ENCODE measurements at places on chromosomes 13 and 19. TPM values are rescaled to one million over a fixed set of nuclear protein-coding genes. Genes with fewer than 3 reads are reported as not detected.

The RXFP2 gene
- not detected for total RNA-seq

The CFD gene
- total RNA-seq = 7.1 TPM

The TIMM13 gene
- 36.2 TPM for total RNA-seq

The POU2F2 gene
- total RNA-seq = 1.00 TPM

The IRGC gene
- not detected for total RNA-seq

The TMEM38A gene
- 1.4 TPM for total RNA-seq

The HCN2 gene
- 0.25 TPM for total RNA-seq

The ZNF808 gene
- total RNA-seq = 17.9 TPM

The LYL1 gene
- 0.77 TPM for total RNA-seq

The MED29 gene
- total RNA-seq = 15.2 TPM

The ZNF99 gene
- not detected for total RNA-seq

The STOML3 gene
- not detected for total RNA-seq

The PCDH9 gene
- total RNA-seq = 3.6 TPM

The MIA gene
- 0.62 TPM for total RNA-seq

The IL17D gene
- 1.4 TPM for total RNA-seq

The FLT3 gene
- not detected for total RNA-seq

The DAND5 gene
- not detected for total RNA-seq

The SYT3 gene
- total RNA-seq = 0.11 TPM

The MBD3L3 gene
- not detected for total RNA-seq

The TEX101 gene
- total RNA-seq = not detected

The WDR88 gene
- total RNA-seq = not detected

The ERICH4 gene
- not detected for total RNA-seq

The FARSA gene
- total RNA-seq = 58.9 TPM

The POSTN gene
- 13.1 TPM for total RNA-seq

The GNG7 gene
- under 0.01 TPM for total RNA-seq

The TEKTIP1 gene
- not detected for total RNA-seq

The CCL25 gene
- not detected for total RNA-seq

The KIR3DL2 gene
- total RNA-seq = not detected

The LILRA1 gene
- not detected for total RNA-seq

The FCAR gene
- total RNA-seq = not detected

The NXNL1 gene
- total RNA-seq = not detected

The EEF1AKMT1 gene
- 11.5 TPM for total RNA-seq

The OR7D2 gene
- total RNA-seq = under 0.01 TPM

The ZNF600 gene
- total RNA-seq = 3.9 TPM

The ZNF878 gene
- total RNA-seq = not detected

The ZNF274 gene
- 27.0 TPM for total RNA-seq

The EFNA2 gene
- not detected for total RNA-seq

The RNF113B gene
- total RNA-seq = not detected

The CYSLTR2 gene
- not detected for total RNA-seq

The RNF17 gene
- not detected for total RNA-seq

The PSG1 gene
- total RNA-seq = 0.62 TPM

The OR7A5 gene
- not detected for total RNA-seq

The COL4A1 gene
- 43.2 TPM for total RNA-seq

The C13orf42 gene
- total RNA-seq = not detected

The CPB2 gene
- total RNA-seq = not detected

The PEX11G gene
- 3.2 TPM for total RNA-seq

The LHB gene
- total RNA-seq = not detected

The TMEM255B gene
- 1.3 TPM for total RNA-seq

The SIGLEC5 gene
- total RNA-seq = not detected

The SH2D3A gene
- not detected for total RNA-seq

The KANK2 gene
- total RNA-seq = 403 TPM

The ZNF541 gene
- 0.12 TPM for total RNA-seq

The LILRA2 gene
- total RNA-seq = not detected

The CLEC17A gene
- not detected for total RNA-seq

The KRTDAP gene
- not detected for total RNA-seq

The CERS1 gene
- total RNA-seq = 1.1 TPM

The FCHO1 gene
- 1.00 TPM for total RNA-seq

The NLRP5 gene
- total RNA-seq = not detected

Data from uterine smooth muscle cell (primary cell).